ENCODE measurements at places on chromosomes 6 and 20.

GRCh38 chr6:42629845-42630244 lies 66.0 kb downstream of the UBR2 start:
- DNase-seq: no peak

DNA sequence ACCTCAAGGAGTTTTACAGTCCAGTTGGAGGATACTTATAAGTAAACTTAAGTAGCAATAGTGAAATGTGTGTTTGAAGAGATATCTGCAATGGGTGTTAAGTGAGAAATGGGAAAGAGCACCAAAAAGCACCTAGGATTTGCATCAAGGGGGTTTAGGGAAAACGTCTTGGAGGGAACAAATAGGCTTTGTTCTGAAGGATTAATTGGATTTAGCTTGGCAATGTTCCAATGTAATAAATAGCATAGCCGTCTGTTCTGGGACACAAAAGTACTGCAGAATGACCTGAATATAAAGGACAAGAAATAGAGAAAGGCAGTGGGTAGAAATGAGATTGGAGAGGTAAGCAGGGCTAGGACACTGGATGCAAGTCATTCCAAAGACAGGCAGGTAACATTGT lies 2.8 kb upstream of the MYO6 start:
- DNase-seq: no peak

- no peak for DNase-seq
Observed at GRCh38 chr6:75428204-75428603, 65.4 kb downstream of the FILIP1 start.

GRCh38 chr20:45857882-45858216 lies 435 bp downstream of the ZSWIM3 start:
- DNase-seq: no peak

GRCh38 chr20:23959054-23959453 lies 29.5 kb downstream of the GGTLC1 start:
- no peak for DNase-seq
